Lung microvascular endothelial cell (primary cell): ENCODE measurements at places on chromosomes 7 and 10. TPM values are rescaled to one million over a fixed set of nuclear protein-coding genes. Genes with fewer than 3 reads are reported as not detected.

ATP6V0A4 gene
- under 0.01 TPM in 2 replicates for total RNA-seq

TBX20 gene
- not detected in 2 replicates for total RNA-seq

ANKRD61 gene
- 0.22 TPM in 1 of 2 replicates, not detected in the other for total RNA-seq

NRP1 gene
- 6.5 and 64.1 TPM in 2 replicates for total RNA-seq

PILRA gene
- total RNA-seq = 0.20 and 0.22 TPM in 2 replicates

STRIP2 gene
- total RNA-seq = 1.8 and 2.6 TPM in 2 replicates

GRCh38 chr10:17851611-17852010, 42.5 kb downstream of the MRC1 start:
- DNase-seq = peak; percentile 46

DNA sequence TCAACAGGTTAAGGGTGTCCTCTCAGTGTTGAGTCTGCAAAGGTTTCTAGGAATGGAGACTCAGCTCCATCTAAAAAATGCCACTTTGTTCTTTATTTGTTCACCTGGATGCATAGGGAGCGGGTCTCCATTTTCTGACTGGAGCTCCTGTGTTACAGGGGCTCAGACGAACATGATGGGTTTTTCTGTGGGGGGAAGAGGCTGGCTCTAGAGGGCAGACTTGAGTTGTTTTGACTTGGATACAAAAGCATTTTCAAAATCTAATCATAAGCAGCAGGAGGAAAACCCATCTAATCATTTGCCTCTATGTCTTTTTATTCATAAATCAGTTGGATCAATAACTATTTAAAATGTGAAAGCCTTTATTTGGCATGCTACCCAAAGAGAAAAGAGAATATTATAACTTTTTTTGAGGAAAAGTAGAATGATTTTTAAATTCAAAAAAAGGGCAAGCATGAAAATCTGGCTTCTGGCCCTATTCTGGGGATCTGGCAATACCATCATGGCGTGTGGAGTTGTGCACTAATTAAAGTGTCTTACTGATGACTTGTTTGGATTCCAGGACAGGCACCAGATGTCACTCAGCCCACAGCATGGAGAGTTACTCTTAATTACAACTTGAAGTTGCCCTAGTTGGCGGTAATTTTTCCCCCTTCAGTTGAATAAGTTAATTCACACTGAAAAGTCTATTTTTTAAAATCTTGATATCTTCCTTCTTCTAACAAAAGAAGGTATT, 594.9 kb downstream of the REEP3 start:
- DNase-seq = no peak

DNA sequence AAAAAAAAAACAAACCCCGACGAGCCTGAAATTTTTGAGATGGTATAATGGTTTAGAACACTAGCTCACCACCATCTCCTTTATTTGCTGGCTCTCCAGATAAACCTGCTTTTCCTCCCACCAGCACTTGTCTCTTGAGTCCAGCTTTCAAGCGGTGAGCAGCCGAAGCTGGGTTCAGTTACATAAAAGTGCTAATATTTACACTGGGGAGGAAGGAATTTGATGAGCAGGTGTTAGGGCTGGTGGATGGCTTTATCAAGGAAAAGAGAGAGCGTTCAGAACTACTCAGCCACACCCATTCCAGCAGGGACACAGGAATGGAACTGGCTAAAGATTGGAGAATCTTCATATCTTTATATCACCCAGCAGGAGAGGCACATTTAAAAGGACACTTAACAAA, 6.6 kb upstream of the CALML3 start:
- DNase-seq = no peak

DNA sequence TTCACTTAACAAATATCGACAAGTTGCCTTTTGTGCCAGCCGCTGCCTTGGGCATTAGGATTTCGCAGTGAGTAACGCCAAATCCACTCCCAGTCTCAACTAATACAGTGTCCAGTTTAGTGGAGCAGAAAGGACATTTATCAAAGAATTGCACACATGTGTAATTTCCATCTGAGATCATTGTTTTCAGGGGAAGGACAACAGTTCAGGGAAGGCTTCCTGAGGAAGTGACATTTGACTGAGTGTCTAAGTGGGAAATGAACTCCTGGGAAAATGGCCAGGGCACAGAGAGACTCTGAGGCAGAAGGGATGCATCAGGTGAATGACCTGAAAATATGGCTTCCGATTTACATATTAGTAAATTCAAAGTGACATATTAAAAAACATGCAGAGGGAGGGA, 89.4 kb downstream of the ITGA8 start:
- DNase-seq = peak; percentile 99

GRCh38 chr7:46581268-46581667, 660.2 kb upstream of the IGFBP3 start:
- DNase-seq = no peak

GRCh38 chr7:65429642-65430343, 56.1 kb downstream of the ZNF92 start:
- DNase-seq = no peak

DNA sequence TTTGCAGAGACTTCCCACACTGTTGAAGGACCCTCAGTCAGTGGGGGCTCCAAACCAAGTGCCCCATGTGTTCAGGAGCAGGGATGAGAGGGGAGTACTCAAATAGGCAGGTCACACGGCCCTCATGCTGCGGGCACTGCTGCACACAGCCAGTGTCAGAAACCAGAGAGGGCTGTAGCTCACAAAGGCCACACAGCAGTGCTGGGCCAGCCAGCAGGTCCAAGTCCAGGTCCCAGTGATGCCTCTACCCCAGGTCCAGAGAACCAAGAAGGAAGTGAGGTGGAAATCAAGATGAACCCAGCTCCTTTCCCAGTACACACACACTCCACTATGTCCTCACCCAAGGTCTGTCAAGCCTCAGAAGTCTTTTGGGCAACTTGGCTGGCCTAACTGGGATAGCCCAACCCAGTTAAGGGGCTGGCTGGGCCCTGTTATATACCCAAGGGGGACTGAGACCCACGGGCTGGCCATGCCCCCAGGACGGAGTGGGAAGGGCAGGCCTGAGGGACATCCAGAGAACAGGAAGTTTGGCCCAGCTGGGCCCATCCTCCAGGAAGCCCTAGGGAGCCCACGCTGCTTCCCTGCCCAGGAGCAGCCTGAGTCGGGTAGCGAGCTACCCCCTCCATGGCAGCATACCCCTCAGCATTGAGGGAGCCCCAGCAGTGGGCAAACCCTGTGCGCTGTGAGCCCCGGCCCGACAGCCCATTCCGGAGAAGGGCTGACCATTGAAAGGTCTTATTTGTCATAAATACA, 24.3 kb downstream of the GRID1 start:
- no peak for DNase-seq

- no peak for DNase-seq
Observed at GRCh38 chr10:133465191-133465949, 11.6 kb downstream of the SCART1 start.

- DNase-seq = peak; percentile 74
Observed at GRCh38 chr7:99997545-99998137, 17.8 kb upstream of the ZKSCAN1 start.

DNA sequence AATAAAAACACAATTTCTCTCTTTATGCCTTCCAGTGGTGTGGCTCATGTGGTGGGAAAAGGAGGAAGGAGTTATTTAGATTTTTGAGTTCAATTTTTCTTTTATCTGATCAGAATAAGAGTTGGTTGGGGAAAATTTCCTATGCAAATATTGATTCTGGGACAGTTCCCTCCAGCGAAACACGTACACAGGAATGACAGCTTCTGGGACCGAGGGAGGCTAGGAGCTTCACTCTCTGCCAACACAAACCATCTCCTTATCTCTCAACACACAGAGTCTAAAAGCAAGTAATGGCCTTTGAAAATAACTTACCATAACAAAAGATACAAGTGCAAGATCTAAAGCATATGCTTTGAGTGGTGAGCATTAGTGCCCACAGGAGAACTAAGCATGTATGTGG, 122.7 kb downstream of the RAPGEF5 start:
- DNase-seq = peak; percentile 59

DNA sequence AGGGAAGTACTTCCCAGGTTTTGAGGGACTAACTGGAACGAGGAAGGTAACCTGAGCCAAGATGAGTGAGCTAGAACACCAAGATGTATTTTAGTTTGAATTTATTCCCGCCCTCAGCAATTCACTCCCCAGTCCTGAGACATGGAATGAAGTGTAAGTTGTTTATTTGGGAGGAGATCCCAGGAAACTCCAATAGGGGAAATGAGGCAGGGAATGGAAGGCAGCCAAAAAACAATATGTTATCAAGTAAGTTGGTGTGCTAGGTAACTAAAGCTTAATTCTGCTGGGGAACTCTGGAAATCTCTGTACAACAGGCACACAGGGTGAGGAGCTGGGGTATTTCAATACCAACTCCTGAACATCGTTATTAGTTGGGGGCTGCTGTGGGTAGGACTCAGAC, 189.7 kb upstream of the HDAC9 start:
- DNase-seq = no peak

DNA sequence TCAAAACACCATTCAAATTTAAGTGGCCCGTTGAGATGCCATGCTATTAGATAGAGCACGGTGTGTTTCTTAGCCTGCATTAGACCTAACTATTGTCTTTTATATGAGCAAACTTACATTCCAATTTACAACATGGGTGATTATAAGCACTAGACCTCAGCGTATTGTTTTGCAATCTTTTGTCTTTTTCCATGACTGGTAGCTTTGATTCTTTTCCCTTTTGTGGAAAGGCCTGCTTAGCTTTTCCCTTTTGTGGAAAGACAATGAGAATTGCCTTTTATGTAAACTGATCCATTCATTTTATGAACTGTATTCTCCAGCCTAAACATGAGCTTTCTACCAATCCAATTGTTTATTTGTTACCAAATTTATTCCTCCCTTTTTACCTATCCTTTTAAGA, 823.1 kb downstream of the CCSER2 start:
- no peak for DNase-seq

DNA sequence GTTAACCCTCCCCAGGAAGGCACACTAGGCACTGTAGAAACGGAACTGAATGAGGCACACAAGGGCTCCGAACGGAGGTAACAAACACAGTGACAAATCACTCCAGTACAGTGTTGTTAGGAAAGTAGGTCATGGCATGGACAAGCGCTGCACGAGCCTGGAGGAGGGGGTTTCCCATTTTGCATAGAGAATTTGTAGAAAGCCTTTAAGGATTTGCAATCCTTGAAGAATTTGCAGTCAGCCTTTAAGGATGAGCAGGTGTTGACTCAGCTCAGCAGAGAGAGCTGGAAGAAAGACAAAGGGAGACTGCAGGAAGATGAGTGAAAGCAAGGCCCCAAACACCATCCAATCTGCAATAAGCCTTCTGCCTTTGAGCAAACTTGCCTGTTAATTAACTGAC, 51.1 kb upstream of the PPP1R3C start:
- no peak for DNase-seq
